Fibroblast of skin of left biceps (primary cell): ENCODE measurements at places on chromosomes 1 and 21.

GRCh38 chr1:20182415-20182814 is 3.5 kb upstream of the UBXN10 start:
- no peak for DNase-seq

DNA sequence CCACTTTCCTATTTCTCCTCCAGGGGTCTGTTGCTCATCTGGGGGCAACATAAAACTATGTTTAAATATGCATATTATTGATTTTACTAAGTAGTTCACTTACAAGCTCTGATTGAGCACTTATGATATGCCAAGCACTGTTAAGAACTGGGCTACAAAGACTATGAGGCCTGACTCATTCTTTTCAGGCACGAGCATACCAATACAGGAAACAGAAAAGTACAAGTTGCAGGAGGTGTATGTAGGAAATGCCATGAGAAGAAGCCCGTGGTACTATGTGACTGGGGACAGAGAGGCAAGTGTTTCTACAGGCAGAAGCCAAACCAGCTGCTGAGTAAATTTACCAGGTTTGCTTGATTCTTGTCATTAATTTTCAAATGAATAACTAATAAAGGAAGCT is 120.4 kb upstream of the PTGFR start:
- DNase-seq = no peak

- DNase-seq = no peak
Measured at GRCh38 chr1:154290921-154291320, 18.5 kb downstream of the HAX1 start.

GRCh38 chr1:168736520-168736919 is 7.5 kb upstream of the DPT start:
- no peak for DNase-seq

GRCh38 chr1:218572050-218572449 is 226.9 kb downstream of the TGFB2 start:
- DNase-seq = no peak

DNA sequence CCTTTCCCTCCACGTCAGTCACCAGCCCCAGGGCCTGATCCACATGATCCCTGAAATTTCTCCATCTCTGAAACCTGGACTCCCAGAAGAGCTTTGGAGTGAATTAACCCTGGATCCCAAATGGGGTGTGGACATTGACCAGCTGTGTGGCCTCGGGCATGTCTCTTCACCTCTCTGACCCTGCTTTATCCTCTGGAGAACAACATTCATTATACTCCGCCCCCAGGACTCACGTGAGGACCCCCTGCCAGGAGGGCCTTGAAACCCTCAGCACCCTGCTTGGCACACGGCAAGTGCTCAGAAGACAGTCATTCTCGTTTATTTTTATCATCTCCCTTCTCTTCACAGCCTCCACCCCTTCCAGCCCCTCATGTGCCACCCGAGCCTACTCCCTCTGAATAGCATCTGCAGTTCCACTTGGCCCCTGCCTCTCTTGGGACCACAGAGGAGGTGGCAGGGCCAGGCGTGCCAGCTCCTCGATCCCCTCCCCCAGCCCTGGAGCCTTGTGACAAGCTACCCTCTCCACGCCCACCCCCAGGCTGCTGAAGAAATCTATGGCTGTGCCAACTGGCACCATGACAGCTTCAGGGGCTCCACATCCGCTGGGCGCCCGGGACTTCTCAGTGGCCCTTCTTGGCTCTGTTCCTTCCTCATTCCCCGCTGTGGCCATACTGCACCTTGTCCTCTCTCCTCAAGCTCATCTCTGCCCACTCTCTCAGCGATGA is 18.0 kb downstream of the ADGRB2 start:
- DNase-seq = no peak

- DNase-seq = no peak
Measured at GRCh38 chr1:170077926-170078325, 3.4 kb upstream of the KIFAP3 start.

DNA sequence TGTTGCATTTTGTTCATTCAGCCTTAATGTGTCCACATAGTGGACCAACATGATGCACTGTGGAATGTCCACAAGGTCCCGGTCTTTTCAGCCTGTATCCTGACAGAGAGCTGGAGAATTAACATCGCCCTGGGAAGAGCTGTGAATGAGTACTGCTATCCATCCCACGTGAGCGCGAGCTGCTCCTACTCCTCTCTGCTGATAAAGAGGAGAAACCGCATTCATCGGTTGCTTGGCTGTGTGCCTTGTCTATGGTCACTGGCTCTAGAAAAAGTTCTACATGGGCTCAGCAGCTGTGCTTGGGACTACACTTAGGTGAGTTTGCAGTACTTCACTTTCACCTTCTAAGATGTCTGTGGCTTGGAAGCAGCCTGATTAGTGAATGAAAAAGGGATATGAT is 31.1 kb upstream of the IGSF5 start:
- DNase-seq = no peak

- DNase-seq = no peak
Measured at GRCh38 chr1:82463951-82464350, 663.2 kb downstream of the ADGRL2 start.
